Hepatocyte (in vitro differentiated cells): ENCODE measurements at places on chromosomes 11 and 22.

DNA sequence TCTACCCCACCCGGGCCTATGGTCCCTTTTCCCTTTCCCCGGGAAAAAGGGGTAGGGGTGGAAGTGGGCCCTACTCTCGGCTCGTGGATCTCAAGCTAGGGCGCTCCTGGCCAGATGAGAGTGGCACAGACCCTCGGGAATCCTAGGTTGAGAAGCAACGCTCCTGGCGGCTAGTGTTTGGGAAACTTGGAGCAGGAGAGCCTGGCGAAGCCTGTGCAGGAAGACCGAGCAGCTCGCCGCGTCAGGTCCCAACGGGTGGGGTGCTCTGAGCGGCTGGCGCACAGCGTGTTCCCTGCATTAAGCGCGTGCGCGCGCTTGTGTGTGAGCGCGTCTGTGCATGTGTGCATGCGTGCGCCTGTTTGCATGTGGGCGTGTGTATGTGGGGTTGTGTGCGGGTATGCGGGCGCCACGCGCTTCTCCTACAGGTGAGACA lies 7.1 kb upstream of the FLI1 start:
- DNase-seq: peak; percentile 68
- no peak overlapping the region for H3K4me3 ChIP-seq
- peaks cover 24% of the 10 kb centered on the region for H3K4me1 ChIP-seq
- H3K36me3 ChIP-seq: no peaks in the 10 kb centered on the region

- H3K27ac ChIP-seq: no peak overlapping the region
- no peaks in the 10 kb centered on the region for H3K27me3 ChIP-seq
- no peaks in the 10 kb centered on the region for H3K4me1 ChIP-seq
- no peaks in the 10 kb centered on the region for H3K36me3 ChIP-seq
- no peak overlapping the region for H3K4me3 ChIP-seq
Measured at GRCh38 chr11:5204787-5205186, 4.3 kb upstream of the OR51V1 start.

DNA sequence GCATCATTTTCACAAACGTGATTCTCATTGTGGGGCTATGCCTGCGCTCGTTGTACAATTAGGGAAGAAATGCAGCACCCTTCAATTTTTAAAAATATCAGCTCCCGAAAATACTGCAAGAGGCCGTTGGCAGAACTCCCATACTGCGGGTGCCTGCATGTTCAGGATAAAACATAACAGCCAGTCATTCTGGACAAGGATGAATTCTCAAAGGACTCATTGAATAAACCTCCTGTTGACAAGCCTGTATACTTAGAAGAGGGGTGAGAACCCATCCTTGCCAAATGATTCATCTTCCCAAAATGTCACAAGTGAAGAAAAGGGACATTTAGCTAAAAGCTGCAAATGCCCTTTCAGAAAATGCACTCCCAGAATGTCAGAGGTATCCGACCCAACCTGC lies 141.9 kb downstream of the CSNK2A3 start:
- no peak overlapping the region for H3K27ac ChIP-seq
- H3K4me3 ChIP-seq: no peak overlapping the region

DNA sequence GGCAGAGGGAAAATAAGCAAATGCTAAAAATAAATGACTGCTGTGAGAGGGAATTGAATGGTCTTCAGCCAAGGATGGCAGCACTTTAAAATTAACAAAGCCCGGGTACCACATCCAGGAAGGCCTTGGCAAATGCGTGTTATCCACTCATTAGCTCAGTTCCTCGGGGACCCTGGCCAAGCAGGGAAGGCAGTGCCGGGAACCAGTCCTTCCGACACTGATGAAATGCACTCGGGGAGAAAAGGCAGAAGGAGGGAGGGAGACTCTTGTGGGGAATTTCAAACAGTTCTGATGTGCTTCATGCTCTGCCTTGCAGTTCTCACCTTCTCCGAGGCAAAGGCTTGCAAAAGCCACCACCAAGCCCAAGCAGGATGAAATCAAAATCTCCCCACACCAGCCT lies 38.3 kb downstream of the CLPB start:
- H3K36me3 ChIP-seq: no peaks in the 10 kb centered on the region
- H3K27ac ChIP-seq: no peak overlapping the region
- H3K27me3 ChIP-seq: no peaks in the 10 kb centered on the region
- H3K4me1 ChIP-seq: no peaks in the 10 kb centered on the region

DNA sequence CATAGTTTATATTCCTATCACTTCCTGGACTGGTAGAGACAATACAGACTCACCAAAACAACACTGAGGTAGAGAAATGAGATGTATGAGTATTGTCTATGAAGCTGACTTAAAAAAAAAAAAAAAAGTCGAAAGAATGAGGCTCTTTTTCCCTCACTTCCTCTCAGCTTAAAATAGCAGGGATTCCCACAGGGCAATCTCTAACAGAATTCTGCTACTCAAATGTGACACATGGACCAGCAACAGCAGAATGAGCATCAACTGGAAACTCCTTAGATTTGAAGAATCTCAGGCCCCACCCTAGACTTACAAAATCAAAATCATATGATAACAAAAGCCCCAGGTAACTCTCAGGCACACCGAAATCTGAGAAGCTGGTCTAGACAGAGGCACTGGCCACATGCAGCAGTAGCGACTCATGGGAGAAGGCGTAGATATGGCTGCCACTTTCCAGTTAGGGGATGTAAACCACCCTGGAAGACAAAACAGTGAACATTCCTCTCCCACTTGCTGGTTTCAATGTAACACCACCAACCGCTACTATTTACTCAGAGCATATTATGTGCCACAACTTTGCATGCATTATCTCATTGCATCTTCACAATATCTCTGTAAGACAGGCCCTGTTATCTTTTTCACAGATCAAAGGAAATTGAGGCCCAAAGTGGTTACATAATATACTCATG lies 128.0 kb downstream of the RBFOX2 start:
- H3K27me3 ChIP-seq: no peaks in the 10 kb centered on the region
- H3K4me1 ChIP-seq: peaks cover 22% of the 10 kb centered on the region
- H3K36me3 ChIP-seq: no peaks in the 10 kb centered on the region
- no peak overlapping the region for H3K4me3 ChIP-seq
- no peak for DNase-seq

DNA sequence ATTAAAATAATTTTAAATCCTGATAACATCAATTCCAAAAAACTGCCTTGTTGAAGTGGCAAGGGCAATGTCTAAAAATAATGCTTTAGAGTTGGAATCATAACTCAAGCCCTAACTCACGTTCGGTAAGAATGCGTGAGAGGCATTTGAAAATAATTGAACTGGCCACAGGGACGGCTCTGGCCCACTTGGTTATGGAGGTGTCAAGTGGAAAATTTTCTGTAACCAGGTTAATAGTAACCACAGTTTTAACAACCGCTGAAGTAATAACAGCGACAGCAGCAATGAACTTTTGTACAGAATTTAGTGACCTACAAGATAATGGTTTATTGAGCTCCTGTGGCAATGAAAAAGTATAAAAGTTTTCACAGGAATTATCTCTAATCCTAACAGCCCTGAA lies 79.4 kb downstream of the ETS1 start:
- peak overlapping the region; percentile 88 for H3K27ac ChIP-seq
- peaks cover 43% of the 10 kb centered on the region for H3K4me1 ChIP-seq
- no peaks in the 10 kb centered on the region for H3K27me3 ChIP-seq

DNA sequence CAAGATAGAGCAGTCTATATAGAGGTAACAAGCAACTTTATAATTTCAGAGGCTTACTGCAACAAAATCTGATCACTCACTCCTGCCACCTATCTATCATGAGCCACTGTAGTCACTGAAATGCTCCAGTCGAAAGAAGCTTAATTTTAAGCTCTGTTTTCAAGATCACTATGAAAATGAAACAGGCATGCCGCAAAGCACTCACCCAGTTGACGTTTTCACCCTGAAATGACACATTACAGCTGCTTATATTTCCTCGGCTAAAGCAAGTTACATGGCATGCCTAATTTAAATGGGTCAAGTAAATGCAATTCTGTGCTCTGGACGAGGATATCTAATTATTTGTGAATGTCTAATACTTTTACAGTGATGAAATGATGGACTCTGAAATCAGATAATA lies 616.3 kb downstream of the FAM181B start:
- no peaks in the 10 kb centered on the region for H3K36me3 ChIP-seq
- H3K27ac ChIP-seq: no peak overlapping the region
- H3K27me3 ChIP-seq: no peaks in the 10 kb centered on the region
- H3K4me3 ChIP-seq: no peak overlapping the region
- DNase-seq: no peak

DNA sequence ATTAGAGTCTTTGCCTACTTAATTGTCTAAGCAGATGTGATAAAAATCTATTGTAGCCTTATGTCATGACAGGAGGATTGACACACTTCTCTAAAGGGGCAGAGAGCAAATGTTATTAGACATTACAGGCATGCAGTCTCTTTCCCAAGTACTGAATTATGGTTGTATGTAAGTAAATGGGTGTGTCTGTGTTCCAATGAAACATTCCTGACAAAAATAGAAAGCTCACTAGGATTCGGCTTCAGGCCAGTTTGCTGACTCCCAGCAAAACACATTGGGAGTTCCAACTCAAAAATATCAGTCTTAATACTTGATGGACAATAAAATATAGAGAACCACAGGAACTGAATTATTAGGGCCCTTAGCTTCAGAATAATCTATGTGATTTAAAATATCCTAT lies 1480.4 kb downstream of the FAM181B start:
- H3K27me3 ChIP-seq: no peaks in the 10 kb centered on the region
- no peak for DNase-seq
- no peak overlapping the region for H3K27ac ChIP-seq
